Left ventricle myocardium inferior (tissue), 1 donor: ENCODE measurements at places on chromosomes 7 and 10. TPM values are rescaled to one million over a fixed set of nuclear protein-coding genes. Genes with fewer than 3 reads are reported as not detected.
A peak's percentile ranks its signal among the peaks of the same experiment; 100 is the strongest.

DNA sequence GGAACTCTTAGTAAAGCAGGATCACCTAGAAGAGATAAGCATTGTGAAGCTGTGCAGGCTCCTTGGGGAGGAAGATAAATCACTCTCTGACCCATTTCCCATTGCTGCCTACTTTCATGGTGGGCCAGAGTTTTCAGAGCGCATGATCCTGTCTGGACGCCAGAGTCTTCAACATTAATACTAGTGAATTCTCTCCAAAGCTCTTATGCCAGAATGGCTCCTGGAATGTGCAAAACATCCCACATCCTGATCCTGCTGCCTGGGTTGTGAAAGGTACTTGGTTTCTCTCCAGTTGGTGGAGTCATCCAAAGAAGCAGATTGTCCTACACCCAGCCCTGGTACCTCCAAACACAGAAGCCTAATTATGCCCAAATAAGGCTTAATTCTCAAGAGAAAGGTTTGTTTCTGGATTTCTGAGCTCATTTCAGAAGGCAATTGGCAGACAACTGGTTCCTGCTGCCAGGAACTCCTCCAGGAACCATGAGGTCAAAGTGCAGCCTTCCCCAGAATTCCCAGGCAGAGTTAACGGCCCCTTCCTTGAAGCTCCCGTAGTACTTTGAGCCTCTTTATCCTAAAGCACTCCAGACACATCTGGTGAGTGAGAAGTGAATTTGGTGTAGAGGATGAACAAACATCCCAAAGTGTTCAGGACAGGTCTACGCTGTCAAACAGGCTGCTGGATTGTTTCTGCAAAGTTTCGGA is 495.2 kb downstream of the PLXNA4 start:
- no peak for DNase-seq

Gene BMPER
- total RNA-seq = 2.9 TPM

DNA sequence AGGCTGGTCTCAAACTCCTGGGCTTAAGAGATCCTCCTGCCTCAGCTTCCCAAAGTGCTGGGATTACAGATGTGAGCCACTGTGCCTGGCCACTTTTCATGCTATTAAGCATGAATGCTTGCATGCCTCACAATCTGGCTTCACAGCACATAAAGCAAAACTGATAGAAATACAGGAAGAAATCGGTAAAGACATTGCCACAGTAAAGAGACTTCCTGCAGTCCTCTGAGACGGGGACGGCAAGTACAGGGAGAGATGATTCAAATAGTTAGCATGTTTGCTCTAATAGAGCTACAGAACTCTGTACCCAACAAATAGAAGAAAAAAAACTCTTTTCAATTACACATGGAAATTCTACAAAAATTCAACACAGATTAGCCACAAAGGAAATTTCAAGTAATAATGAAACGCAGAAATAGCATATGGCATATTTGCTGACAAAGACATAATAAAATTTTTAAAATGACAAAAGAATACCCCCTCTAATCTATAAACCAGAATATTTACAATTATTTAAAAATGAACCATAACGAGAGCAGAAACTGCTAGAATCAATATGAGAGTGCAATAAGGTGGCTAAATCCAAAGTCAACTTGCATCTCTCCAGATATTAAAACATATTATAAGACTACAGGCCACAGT is 32.3 kb downstream of the CARD11 start:
- DNase-seq = no peak

GRCh38 chr7:122482212-122482611 is 177.7 kb upstream of the FEZF1 start:
- DNase-seq = no peak

Gene ASZ1
- total RNA-seq = not detected

Gene ANXA8
- total RNA-seq = not detected

- DNase-seq = no peak
Measured at GRCh38 chr7:94933256-94933990, 26.0 kb downstream of the PPP1R9A start.

Gene ASAH2
- not detected for total RNA-seq

- no peak for DNase-seq
Measured at GRCh38 chr10:99551158-99551557, 18.4 kb downstream of the NKX2-3 start.

- peak; percentile 3 for DNase-seq
Measured at GRCh38 chr10:132856869-132857524, 71.0 kb upstream of the NKX6-2 start.

- peak; percentile 26 for DNase-seq
Measured at GRCh38 chr10:57964351-57964750, 303.3 kb downstream of the IPMK start.

DNA sequence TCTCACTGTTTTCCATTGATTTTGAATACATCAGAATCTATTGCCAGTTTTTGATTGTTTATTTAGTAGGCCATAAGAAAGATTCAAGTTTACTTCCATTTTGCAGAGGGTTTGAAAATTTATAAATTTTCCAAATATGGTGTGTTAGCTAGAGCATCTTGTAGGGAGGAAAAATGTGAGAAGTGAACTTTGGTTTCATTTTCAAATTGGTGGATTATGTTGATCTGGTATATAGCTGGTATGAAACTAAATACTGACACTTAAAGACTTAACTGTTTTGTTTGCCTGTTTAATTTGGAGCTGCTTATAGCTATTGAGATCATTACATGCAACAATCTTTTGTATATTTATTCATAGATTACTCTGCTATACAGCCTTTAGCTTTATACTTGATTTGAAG is 108.1 kb downstream of the ADAM22 start:
- no peak for DNase-seq

Gene DIP2C
- 30.8 TPM for total RNA-seq

Gene WNT2
- 0.14 TPM for total RNA-seq

- no peak for DNase-seq
Measured at GRCh38 chr10:10056961-10057360, 960.7 kb upstream of the CELF2 start.

- DNase-seq = peak; percentile 46
Measured at GRCh38 chr10:114100848-114101741, 57.4 kb downstream of the ADRB1 start.

- DNase-seq = no peak
Measured at GRCh38 chr10:43292755-43293676, 26.2 kb upstream of the RASGEF1A start.

Gene CYP2C19
- not detected for total RNA-seq

- no peak for DNase-seq
Measured at GRCh38 chr7:85737426-85737825, 550.6 kb upstream of the SEMA3D start.

Gene CTAGE8
- total RNA-seq = 0.08 TPM

DNA sequence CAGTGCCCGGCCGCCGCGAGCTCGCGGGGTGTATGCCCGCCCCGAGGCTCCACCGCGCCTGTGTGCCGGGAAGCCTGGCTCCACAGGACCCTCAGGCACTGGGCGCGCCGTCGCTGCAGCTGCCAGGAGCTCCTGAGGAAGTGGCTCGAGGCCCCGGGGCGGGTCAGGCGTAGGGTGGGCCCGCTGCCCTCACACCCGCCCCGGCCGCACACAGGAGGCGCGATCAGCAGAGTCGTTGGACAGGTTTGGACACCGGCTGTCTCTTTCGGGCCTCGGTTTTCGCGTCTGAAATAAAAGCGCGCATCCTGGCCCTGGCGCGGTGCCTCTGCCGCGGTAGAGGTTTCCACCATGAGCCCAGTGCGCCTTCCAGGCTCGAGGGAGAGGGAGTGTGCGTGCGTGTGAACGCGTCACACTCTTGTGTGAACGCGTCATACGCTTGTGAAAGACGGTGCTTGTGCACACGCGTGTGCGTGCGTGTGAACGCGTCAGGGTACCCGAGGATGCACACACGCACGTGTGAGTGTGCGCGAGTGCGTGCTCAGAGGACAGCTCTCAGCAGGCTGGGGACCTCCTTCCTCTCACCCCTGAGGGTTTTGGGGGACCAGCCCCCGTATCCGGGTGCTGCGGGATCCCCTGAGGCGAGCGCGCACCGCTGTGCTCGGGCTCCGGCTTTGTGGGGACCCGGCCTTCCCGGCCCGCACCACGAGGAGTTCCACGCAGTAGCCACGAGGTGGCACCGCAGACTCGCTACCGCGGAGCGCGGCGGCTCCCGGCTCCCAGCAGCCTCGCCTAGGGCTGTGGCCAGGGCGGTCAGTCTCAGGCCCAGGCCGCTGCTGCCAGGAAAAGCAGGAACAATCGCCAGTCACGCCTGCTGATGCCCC is 83.8 kb downstream of the BMS1 start:
- DNase-seq = peak; percentile 80

Gene CNPY1
- total RNA-seq = not detected

DNA sequence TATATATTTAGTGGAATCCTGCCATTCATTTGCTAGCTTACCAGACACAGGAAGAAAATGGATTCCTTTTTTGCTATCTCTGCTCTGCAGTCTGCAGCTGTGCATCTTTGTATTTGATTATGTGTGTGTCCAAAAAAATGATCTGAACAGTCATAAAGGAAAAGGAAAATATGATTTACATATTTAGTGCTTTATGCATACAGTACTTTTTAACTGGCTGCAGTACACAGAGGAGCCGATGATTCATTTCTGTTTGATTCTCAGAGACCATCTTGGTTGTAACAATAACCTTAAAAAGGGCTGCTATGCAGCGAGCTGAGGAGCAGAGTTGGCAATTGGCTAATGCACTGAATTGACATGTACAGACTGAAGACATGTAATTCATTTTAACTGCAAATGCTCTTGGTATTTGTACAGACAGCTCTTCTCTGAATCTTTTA is 151.3 kb upstream of the FZD1 start:
- no peak for DNase-seq

DNA sequence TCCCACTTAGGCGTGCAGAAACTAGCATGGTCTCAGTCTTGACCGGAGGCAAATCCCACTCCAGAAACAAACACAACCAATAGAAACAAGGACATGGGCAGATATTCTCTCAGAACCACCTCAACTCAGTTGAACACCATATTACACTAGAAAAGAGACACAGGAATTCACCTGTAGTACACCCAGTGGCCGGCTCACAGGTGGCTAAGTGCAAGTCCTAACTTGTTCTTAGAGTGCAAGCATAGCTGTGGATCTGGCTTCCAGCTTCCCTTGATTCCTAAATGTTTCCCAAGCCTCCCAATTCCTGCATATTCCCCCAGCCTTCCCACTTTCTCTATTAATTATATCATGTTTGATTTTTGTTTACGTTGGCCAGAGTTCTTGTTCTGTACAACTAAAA is 164.4 kb downstream of the TPK1 start:
- no peak for DNase-seq

Gene KCNMA1
- total RNA-seq = 1.8 TPM

DNA sequence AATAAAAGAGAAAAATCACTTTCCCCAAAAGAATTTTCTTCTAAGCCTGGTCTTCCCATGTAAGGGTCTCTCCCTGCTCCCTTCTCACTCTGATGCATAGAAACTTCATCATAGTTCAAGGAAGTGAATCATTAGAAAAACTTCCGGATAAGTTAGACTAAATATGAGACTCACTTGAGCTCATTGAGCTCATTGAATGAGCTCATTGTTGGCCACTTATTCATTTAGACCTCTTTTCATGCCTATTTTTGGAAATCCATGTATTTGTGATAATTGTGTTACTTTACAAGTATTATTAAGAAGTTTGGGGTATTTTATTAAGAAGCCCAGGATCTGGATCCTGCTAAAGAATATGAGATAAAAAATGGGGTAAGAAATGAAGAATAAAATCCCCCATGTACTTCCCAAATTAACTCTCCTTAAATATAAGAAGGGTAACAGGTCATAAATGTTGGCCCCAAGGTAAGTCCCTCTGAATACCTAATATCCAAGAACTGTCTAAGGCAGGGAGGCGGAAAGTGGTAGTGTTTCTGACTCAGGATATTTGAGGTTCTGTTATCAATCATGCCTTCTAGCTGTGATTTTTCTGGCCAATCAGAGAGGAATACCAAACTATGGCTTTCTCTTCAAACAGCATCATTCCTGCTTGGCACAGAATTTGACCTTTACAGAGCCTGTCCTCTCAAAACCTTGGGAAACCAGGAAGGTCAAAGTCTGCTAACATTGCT is 236.5 kb upstream of the PTN start:
- DNase-seq = no peak
